Panc1 (cell line): ENCODE measurements at places on chromosomes 13 and 19.

GRCh38 chr13:73722120-73722519, 412.1 kb downstream of the KLF12 start:
- no peak for DNase-seq

GRCh38 chr13:38872693-38873092, 117.9 kb downstream of the STOML3 start:
- peak; percentile 13 for DNase-seq

GRCh38 chr19:48852292-48852691, 16.0 kb upstream of the HSD17B14 start:
- no peak for DNase-seq

DNA sequence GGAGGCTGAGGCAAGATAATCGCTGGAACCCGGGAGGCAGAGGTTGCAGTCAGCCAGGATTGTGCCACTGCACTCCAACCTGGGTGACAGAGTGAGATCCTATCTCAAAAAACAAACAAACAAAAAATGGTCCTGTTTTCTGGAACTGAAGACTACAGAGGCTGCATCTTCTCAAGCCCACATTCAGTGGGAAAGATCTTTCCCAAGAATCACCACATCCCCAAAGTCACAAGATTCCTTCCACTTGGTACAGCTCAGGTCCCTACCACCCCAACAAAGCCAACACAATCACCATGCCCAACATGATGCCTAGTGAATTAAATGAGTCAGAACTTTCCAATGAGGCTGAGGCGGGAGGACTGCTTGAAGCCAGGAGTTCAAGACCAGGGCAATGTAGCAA, 15.3 kb downstream of the CATSPERG start:
- DNase-seq, result no peak

GRCh38 chr13:27358420-27358819, 66.0 kb upstream of the GTF3A start:
- DNase-seq, result no peak

DNA sequence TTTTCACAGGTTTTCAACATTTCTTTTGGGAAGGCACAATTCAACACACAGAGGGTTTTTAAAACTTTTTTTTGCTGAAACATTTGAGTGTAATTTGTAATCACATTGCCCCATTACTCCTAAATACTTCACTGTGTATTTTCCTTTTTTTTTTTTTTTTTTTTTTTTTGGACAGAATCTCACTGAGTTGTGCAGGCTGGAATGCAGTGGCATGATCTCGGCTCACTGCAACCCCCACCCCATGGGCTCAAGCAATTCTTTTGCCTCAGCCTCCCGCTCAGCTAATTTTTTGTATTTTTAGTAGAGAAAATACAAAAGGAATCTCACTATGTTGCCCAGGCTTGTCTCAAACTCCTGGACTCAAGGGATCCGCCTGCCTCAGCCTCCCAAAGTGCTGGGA, 14.8 kb upstream of the DNAJC15 start:
- DNase-seq, result no peak

- DNase-seq, result no peak
Measured at GRCh38 chr19:1243768-1244692, 2.5 kb downstream of the ATP5F1D start.

DNA sequence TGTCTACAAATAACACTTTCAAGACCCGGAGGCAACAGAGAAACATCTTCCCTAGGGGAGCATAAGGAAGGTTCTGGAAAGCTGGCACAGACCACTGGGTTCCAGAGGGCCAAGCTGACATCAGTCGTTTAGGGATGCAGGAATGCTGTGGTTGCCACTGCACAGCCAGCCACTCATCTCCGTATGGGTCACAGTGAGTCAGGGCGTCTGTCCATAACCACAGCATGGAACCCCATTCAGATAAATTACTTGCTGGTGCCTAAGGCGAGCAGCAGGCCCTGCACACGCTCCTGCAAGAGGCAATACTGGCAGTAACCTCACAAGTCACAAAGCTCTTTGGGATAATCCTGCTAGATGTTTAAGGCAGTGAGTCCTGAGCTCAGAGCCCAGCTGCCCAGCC, 140.9 kb upstream of the UBL3 start:
- no peak for DNase-seq

DNA sequence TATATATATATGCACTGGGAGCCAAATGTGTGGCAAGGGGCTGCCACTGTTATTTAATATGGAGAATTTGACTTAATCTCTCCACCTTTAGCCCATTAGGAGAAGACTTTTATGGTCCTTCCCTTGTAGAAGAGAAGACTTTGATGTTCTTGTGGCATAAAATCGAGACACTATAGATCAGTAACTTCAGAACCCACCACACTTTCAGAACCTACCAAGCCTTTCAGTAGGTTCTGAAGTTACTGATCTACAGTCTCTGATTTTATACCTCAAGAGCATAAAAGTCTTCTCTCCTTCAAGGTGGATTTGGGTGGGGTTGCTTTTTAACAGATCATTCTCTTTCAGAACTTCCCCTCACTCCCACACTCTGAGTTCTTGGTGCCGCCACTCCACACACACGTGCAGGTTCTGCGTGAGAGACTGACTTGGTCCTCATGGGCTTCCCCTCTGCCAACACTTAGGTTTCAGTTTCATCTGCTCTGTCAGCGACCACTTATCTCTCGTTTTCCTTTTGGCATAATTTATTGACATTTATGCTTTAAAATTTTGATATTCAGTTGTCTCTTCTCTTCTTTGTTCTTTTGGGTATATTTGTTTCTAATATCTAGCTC, 213.4 kb upstream of the PCDH17 start:
- DNase-seq, result no peak

DNA sequence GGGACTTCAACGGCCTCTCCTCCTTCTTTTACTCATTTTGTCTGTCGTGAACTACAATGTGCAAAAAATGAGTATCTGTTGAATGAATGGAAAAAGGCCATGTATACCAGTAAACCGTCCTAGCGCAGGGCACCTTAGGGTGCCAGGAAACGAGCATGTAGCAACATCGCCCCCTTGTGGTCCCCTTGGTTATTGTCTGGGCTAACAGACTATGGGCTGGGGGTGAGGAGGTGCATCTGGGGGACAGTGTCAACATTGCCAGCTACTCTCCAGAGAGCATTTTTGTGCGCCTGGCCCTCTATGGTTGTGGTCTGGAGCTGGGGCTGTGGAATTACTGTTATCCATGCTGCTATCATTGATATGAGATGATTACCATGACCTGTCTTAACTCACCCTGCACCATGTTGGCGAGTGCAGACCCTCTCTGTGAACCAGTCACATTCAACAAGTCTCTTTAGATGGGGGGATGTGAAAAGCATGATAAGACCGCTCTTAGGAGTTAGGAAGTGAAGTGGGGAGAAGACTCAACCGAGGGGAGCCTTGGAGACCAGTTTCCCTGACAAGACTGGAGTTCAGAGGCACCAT, 22.8 kb upstream of the SIGLEC11 start:
- DNase-seq, result peak; percentile 20

DNA sequence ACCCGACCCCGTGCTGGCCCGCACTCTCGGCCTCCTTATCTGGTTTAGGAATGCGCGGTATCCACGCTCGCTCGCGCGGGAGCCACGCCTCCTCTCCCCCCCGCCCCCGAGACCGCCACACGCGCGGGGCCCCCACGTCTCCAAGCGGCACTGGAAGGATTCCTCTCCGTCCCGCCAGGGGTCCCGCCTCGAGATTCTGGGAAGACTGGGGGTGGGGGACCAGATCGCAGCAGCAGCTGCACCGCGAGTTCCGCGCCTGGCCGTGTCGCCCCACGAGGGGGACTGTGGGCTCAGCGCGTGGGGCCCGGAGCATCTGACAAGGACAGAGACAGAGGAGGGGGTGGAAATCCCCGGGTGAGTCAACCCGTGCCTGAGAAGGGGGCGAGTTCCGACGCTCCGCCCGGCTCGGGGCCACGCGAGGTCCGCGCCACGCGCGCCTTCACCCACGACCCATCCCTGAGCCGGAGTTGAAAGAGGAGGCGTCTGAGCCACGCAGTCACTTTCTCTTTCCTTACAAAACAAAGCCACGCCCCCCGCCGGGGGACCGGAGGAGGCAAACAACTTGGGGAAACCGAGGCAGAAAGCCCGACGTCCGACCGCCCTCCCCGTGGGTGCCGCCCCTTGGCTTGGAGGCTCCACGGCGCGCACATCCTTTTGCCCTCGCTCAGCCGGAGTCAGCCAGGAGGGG, 814 bp downstream of the S1PR2 start:
- no peak for DNase-seq

DNA sequence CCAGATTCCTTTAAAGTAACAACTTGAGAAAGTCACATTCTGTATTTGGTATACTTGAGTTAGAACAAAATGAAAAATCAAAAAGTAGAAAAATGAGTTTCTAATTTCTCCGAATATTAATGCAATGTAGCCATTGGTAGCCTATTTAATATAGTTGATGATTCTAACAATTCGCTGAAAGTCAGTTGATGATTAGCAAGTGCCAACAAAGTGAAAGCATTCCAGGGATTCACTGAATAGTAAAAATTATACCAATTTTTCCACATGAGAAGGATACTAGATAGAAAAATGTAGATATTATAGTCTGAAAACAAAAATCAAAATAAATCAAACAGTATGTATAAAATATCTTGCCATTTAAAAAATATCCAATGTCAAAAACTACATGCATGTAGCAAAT, 117.2 kb downstream of the FREM2 start:
- DNase-seq, result no peak

GRCh38 chr13:76267216-76267615, 619.0 kb downstream of the KCTD12 start:
- DNase-seq, result no peak

GRCh38 chr13:44260336-44260735, 113.3 kb upstream of the SERP2 start:
- no peak for DNase-seq

- DNase-seq, result no peak
Measured at GRCh38 chr13:45133396-45134118, 13.2 kb downstream of the GTF2F2 start.

GRCh38 chr19:51568456-51568855, 2.6 kb upstream of the ZNF175 start:
- no peak for DNase-seq

GRCh38 chr13:113091211-113091771, 14.3 kb upstream of the F7 start:
- no peak for DNase-seq

DNA sequence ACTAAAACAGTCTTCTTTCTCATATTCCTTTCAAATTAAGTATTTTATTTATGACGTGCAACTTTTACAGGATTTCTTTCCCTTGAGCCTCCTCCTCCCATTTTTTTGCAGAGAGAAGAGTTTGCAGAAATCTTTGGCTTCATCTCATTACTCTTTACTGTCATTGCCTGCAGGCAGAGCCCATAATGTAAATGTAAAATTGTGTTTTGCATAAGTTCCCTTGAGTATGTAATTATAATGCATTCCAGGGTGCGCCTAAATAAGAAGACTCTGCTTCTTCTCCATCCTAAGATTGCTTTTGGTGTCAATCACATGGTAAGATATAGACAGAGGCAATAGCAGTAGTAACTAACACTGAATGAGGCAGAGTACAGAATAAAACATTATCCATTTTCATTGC, 23.0 kb downstream of the MIR17HG start:
- DNase-seq, result no peak

DNA sequence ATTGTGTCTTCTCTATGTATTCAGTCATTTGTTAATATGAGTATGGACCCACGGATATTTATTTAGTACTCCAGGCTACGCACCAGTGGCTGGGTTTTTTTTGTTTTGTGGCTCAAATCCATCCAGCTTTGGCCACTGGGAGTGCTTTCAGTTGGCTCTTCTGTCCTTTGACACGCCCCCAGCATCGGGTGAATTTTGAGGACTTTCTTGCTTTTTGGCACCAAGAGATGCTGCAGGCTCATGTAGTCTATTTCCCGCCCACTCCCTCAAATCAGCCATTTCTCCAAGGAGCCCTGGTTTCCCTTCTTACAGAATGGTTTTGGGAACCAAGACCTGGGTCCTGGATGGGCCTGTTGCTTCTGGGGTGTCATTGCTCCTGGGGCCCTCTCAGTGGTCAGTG, 55.8 kb downstream of the SMARCA4 start:
- no peak for DNase-seq

DNA sequence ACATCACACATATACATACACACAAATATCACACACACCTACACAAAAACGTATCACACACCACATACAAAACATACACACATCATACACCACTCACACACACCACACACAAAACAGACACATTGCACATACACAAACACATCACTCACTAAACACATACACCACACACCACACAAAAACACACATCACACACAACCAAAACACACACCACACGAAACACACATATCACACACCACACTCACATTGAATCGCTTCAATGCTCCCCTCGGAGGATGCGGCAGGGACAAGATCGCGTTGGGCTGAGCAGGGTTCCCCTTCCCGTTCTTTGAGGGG, 131.5 kb downstream of the CRYL1 start:
- no peak for DNase-seq

DNA sequence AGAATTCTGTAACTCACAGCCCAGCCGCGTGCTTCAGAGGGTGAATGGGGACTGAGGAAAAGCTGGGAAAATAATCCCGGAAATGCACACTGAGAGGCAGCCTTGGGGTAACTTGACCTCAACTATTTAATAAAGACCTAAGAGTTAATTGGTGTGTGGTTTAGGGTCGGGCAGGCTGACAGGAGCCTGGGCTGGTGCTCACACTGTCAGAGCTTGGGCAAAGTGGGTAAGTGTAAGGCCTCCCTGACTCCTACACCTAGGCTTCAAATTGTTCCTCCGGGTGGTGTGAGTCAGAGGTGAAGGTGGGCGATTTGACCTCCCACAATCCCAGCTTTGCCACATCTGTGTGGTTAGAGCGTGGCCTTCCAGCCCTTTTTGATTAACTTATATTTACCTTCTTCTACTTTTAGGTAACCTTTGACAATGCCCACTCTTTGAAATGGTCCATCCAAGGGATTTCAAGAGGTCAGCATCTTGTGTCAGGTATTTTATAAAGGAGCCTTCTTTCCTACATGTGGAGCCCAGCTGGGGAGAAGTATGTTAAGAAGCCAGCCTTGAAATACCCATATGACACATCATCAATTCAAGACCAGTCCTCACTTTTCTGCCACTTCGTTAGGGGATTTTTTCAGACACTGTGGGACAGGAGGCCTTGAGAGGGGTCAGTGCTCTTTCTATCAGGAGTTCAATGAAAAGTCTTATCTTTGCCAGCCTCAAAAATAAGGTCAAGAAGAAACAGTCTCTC, 114.2 kb downstream of the NUFIP1 start:
- no peak for DNase-seq

- DNase-seq, result no peak
Measured at GRCh38 chr19:6730153-6730804, 7.1 kb downstream of the GPR108 start.

- no peak for DNase-seq
Measured at GRCh38 chr13:112688560-112689302, 1.1 kb upstream of the ATP11A start.

DNA sequence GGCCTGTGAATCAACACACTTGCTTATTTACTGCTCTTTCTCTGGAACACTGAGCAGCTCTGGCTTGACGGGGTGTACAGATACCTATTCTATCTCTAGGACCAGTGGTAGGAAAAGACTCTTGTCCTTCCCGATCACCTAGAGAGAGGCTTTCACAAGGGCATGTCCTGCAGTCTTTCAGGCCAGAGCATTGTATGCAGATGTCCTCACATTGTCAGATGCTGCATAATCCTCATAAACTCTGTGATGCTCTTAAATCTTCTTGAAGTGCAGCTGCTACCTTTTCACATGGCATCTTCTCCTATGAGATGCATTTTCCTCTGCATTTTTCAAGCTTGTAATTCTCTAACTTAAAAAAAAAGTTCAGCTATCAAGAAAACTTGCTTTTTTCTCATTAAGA, 369.4 kb downstream of the OLFM4 start:
- DNase-seq, result no peak

GRCh38 chr19:47272448-47273312, 2.0 kb upstream of the INAFM1 start:
- DNase-seq, result no peak

- no peak for DNase-seq
Measured at GRCh38 chr13:111789011-111789410, 277.9 kb upstream of the SOX1 start.
